ENCODE measurements at places on chromosomes 3 and 15.

- no peak for DNase-seq
Observed at GRCh38 chr3:17116007-17116600, 231.3 kb downstream of the PLCL2 start.

DNA sequence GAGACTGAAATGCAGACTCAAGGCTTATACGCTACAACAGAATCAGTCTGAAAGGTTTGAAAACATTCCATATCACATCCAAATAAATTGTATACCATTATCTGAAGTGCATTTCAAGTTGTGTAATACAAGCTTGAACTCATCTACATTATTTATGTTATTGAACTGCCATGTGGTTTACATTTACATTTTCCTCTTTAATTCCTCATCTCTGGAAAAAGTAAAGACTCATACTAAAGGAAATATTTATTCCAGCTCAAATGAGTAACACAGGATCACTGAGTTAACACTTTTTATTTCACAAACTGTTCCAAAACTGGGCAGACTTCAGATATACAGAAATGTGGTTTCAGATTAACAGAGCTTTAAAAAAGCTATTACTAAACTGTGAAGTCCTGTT is 282.5 kb downstream of the ULK4 start:
- DNase-seq, result no peak

- no peak for DNase-seq
Observed at GRCh38 chr3:177538048-177538749, 340.9 kb upstream of the TBL1XR1 start.

GRCh38 chr3:150555859-150556436 is 9.4 kb downstream of the EIF2A start:
- no peak for DNase-seq

- DNase-seq, result no peak
Observed at GRCh38 chr3:47617086-47618010, 38.7 kb upstream of the CSPG5 start.

DNA sequence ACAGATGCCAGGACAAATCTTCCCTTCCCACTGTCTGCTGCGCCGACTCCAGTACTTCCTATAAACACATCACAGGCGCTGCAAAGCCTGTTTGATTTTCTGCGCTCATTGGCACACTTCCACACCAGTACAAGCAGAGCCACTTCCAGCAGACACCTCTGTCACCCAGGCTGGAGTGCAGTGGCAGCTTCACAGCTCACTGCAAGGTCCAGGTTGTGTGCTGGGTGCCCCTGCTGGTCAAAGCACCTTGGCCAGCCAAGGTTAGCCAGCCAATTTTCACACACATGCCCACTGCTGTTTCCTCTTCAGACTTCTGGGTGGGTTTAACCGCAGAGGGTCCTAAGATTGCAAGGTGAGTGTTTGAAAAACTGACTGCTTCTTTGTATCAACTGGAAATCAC is 4.9 kb downstream of the CHDH start:
- no peak for DNase-seq
